ENCODE measurements at places on chromosomes 6 and 20. TPM values are rescaled to one million over a fixed set of nuclear protein-coding genes. Genes with fewer than 3 reads are reported as not detected.

- no peak for DNase-seq
Measured at GRCh38 chr20:47353692-47354463, 2.6 kb downstream of the ZMYND8 start.

Gene DNAAF9
- 0.86 TPM for total RNA-seq

GRCh38 chr20:62952373-62952967 lies at the start of gene SLC17A9:
Gene SLC17A9, plus strand, starts transcription at chr20:62952709. Its CDS starts 122 bp downstream, at chr20:62952831.
- no peak for DNase-seq

GRCh38 chr6:154238831-154239230 lies 117.8 kb downstream of the IPCEF1 start:
- DNase-seq, result no peak

- DNase-seq, result no peak
Measured at GRCh38 chr6:92428448-92428847, 990.9 kb downstream of the EPHA7 start.

DNA sequence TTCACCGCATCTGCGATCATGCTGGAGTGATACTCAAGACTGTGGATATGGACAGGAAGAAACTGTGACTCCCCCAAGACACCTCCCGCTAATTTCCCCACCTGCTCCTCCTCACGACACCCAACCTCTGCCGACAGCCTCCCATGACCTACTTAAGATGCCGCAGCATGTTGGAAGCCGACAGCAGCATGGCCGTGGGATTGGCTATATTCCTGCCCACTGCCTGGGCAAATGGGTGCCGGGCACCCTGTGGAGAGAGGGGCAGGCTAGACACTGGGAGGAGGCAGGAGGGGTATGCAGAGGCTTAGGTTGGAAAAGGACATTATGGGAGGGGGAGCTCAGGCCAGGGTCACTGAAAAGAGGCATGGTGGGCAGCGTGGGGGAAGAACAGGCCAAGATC lies 4.5 kb downstream of the IDH3B start:
- DNase-seq, result no peak

- no peak for DNase-seq
Measured at GRCh38 chr6:44915111-44915510, 413.0 kb upstream of the RUNX2 start.

- DNase-seq, result no peak
Measured at GRCh38 chr20:45873409-45874103, 7.5 kb upstream of the ZSWIM1 start.

DNA sequence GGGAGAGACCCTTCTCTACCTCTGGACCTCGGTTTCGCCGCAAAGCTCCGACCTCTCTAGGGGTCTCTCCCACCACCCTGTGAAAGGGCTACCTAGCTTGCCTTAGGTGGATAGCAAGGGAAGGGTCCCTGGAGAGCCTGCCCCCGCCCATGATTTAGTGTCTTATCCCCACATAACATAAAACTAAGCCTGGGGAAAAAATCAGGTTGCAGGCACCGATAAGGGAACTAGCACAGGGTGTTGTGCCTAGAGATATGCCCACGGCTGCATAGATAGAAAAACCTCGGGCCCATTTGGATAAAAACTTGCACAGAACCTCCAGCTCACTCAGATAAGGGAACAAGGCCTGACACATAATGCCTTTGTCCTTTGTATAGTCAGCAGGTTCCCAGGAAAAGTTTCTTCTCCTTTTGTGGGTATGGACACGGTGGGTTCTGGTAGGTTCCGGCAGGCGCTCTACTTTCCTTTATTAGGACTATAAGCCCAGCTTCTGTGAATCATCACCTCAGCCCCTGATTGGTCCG lies 846 bp downstream of the ZSCAN31 start:
- no peak for DNase-seq

Gene LAMA4
- 13.0 TPM for total RNA-seq

Gene WFDC5
- not detected for total RNA-seq

DNA sequence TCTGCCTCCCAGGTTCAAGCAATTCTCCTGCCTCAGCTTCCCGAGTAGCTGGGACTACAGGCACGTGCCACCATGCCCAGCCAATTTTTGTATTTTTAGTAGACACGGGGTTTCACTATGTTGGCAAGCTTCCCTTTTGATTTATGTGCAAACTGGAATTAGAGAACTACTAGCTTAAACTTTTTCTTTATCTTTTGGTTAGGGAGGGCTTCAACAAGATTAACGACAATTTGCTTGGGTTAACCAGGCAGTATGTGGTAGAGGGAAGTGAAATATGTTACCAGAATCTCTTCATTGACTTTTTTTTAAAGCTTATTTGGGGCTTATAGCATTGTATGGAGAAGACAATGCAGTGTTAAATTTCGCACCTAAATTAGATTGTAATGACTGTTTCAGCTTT lies 9.0 kb downstream of the MYO6 start:
- no peak for DNase-seq

DNA sequence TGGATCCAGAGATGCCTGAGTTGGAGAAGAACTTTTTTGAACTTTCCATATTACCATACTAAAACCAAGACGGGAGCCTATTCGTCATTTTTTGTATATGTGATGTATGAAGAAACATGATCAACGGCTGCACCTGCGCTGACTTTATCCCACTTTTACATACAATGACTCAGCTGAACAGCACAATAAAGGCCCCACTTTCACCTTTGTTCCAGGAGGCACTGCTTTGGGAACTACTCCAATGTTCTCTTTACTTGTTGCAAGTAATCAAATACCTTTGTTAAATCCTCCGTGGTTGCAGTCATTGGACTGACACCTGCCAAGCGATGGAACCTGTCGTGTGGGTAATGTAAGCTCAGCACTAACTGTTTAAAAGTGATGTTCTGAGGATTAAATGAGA lies 17.3 kb upstream of the BTN3A2 start:
- DNase-seq, result no peak

DNA sequence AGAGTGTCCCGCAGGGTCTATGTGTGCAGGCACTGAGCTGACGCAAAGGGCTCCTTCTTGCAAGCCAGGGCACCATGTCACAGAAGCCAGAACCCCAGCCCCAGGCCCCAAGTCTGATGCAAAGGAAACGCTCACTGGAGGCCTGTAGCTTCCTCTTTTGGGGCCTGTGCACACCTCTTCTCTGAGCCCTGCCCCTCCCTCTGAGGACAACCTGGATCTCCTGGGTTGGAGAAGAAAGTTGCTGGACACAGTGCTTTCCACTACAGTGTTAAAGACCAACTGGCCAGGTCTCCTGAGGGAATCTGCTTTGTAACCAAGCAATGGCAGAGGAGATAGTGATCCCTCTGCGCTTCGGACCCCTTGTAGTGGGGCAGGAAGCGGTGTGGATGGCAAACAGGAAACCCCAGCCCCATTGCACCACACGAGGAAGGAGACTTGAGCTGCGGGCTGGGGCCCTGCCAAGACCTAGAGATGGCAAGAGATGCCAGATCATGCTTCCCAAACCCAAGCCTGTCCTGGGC lies 90.0 kb downstream of the PRND start:
- DNase-seq, result no peak

GRCh38 chr6:25930532-25931410 lies at the start of gene SLC17A2:
Gene SLC17A2, minus strand, starts transcription at chr6:25930691. Its CDS starts 4,895 bp downstream, at chr6:25925796.
- DNase-seq, result no peak

Gene SLC26A8
- not detected for total RNA-seq

DNA sequence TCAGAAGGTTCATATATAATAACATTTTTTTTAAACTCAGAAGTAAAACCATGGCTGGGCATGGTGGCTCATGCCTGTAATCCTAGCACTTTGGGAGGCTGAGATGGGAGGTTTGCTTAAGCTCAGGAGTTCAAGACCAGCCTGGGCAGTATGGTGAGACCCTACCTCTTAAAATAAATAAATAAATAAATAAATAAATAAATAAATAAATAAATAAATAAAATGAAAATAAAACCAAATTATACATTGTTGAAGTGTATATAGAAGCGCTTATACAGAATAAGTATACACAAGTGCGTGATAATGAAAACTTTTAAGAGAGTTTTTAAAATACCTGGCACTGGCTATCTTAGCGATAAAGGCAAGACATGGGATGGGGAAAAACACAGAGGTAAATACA lies 71.6 kb downstream of the OR2B2 start:
- no peak for DNase-seq

GRCh38 chr6:115365783-115366182 lies 694.9 kb downstream of the FRK start:
- DNase-seq, result no peak

DNA sequence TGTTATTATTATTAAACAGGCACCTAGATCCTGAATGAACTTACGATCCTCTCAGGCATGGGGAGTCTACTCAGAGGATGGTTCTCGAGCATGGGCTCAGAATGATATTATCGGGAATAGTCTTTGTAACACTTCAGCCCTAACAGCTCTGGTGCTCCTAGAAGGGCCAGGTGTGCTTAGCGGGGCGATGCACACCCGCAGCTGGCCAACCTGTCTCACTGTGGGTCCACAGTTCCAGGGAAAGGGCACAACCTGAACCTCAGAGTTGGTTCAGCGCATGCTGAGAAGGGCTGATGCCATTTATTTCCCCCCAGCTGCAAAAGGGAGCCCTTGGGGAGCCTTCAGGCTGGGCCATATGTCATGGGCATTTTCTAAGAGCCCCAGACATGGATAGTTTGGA lies 26.2 kb downstream of the RRAGD start:
- DNase-seq, result no peak

- DNase-seq, result no peak
Measured at GRCh38 chr6:16092140-16092539, 36.7 kb upstream of the MYLIP start.

GRCh38 chr6:99833034-99833433 lies 161.0 kb downstream of the MCHR2 start:
- no peak for DNase-seq

DNA sequence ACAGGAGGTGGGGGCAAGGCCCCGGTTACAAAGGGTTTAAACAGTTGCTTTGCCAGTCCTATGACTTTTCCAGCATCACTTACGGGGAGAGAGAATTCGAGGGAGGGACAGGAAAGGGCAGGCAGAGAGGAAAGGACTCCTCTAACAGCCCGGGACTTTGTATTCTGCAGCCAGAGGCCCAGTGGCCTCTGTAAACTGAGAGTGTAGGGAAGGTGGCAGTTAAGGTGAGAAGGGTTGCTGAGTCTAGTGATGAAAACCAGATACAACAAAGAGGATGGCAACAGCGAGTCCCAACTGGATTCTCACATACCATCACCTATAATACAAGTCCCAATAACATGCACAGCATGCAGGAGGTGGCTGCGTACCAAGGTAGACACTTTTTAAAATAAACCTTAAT lies 13.5 kb downstream of the PLAGL2 start:
- no peak for DNase-seq

Gene DACT2
- not detected for total RNA-seq

GRCh38 chr6:43834528-43835155 lies 64.6 kb downstream of the VEGFA start:
- DNase-seq, result no peak

DNA sequence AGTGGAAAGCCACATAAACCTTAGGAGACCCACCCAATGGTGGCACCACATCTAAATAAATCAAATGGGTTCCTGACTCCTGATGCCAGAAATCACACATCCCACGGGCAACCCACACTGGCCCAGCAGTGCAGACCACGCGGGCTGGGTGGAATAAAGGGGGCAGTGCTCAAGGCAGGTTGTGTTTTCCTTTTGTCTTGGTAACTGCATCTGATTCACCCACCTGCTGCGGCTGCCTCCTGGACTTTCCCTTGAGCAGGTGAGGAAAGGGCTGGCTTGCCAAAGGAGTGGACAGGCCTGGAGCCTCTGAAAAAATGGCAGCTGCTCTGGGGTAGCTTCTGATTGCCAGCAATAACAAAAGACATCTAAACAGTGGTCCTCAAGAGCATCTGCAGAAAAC lies 119.5 kb upstream of the KCNK16 start:
- DNase-seq, result no peak

- DNase-seq, result no peak
Measured at GRCh38 chr6:57130661-57131177, 40.7 kb downstream of the ZNF451 start.

Gene TRERF1
- total RNA-seq, result 2.1 TPM

DNA sequence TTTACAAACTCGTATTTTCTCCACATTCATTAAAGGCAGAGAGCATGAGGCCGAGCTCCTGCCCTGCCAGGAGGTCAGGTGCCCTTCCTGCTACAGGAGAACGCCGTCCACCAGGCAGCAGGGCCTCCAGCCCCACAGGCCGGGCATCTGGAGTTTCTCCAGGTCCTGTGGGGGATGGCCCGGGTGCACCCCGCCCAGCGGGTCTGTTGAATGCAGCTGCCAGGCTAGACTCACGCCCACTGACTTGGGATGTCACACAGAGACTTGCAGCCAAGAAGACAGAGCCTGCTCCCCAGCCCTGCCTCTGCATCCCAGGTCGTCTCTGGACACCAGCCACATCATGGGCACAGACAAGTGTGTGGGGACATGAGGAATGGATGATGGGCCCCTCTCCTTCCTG lies 376.4 kb downstream of the CDH4 start:
- no peak for DNase-seq

Gene ACTL10
- 3.5 TPM for total RNA-seq

DNA sequence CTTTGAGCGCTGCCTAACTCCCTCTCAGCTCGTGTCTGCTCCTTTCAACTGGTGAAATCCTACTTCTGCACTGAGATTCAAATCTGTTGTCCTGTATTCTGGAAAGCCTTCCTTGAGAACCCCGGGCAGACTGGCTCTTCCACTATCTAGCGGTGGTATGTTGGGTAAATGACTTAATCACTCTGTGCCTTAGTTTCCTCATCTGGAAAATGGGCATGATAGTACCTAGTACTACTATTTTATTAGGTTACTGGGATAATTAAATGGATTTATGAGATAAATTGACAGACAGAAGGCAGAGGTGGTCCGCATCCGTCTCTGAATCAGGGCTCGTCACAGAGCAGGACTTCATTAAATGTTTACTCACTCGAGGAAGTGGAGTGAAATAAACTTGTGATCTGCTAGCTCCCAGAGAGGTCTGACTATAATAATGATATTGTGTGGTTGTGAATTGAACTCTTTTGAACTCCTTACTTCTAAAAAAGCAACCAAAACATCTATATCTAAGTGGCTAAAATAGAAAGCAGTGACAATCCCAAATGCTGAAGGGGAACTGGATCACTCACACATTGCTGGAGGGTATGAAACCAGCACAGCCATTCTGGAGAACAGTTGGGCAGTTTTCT lies 26.6 kb downstream of the PPP1R16B start:
- DNase-seq, result no peak

Gene HLA-G
- total RNA-seq, result not detected

- DNase-seq, result no peak
Measured at GRCh38 chr6:41226752-41227151, 1.4 kb upstream of the TREML4 start.

GRCh38 chr6:135798751-135799515 lies 52.6 kb upstream of the PDE7B start:
- DNase-seq, result no peak

- DNase-seq, result no peak
Measured at GRCh38 chr20:23446505-23446904, 6.2 kb downstream of the CST11 start.

DNA sequence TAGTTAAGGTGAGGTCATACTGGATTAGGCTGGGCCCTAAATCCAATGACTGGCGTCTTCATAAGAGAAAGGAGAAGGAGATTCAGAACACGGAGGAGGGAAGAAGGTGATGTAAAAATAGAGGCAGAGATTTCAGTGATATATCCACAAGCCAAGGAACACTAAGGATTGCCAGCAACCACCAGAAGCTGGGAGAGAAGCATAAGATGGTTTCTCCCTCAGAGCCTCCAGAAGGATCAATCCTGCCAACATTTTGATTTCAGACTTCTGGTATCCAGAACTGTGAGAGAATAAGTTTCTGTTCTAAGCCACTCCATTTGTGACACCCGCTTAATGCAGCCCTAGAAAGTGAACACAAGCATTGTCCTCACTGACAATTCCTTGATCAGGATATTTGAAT lies 33.6 kb upstream of the NRSN1 start:
- DNase-seq, result no peak

Gene CLIC5
- not detected for total RNA-seq

Gene MUCL3
- total RNA-seq, result not detected

Data from MG63 (cell line).